GM12891 (cell line): ENCODE measurements at places on chromosomes 12 and 14.

DNA sequence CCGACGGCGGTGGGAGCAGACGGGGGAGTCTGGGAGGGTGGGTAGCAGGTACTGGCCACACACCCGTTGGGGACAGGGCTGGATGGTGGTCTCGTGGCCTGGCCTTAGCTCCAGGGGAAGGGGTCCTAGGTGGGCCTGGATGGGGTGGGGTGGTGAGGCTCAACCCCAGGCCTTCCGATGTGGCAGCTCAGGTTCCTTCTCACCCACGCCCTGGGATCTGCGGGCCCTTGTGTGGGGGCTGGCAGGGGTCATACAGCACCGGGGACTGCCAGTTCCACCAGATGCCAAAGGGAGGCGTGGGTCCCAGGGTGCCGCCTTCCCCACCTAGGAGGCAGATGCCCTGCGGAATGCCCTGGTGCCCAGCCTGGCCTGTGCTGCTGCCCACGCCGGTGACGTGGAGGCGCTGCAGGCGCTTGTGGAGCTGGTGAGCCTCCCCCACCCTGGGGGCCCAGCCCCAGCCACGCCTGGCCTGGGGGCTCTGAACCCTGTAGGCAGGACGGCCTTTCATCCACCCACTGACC lies 21.0 kb downstream of the ASPG start:
- no peak for DNase-seq

DNA sequence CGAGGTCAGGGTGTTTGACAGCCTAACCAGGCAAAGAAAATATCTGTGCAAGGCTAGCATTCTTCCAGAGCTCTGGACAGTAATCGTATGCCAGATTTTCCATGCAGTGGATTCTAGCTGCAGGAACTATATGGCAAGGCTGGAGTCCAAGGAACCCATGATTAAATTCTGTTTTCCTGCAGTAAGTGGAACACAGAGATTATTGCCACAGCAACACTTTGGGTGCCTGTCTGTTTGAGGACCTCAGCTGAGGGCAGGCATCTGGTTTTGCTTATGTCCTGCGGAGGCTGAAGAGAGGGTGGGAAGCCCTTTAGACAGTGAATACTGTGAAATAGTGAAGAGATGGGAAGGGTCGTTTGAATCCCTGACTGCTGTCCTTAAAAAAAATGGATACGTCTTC lies 104.4 kb downstream of the DAD1 start:
- DNase-seq = no peak

GRCh38 chr12:26195641-26196420 lies 458 bp downstream of the SSPN start:
- peak; percentile 14 for DNase-seq

- DNase-seq = no peak
These were observed 4.8 kb downstream of the SLC41A2 start for GRCh38 chr12:104953323-104953722.

DNA sequence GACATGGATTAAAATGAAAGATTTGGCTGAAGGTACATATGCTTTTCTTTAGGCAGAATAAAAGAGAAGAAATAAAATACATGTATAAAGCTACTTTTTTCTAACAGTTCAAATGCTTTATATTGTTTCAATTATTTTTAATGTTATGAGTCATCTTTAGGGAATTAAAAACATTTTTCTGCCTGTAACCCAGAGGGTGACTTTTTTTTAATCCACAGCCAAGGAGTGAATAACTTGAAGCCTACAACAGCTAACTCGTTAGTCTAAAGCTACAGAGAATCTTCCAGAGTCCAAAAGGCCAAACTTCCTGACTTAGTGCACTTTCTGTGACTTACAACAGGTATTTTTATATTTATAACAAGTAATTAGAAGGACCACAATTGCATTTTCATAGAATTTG lies 151.6 kb downstream of the SEC23A start:
- no peak for DNase-seq

DNA sequence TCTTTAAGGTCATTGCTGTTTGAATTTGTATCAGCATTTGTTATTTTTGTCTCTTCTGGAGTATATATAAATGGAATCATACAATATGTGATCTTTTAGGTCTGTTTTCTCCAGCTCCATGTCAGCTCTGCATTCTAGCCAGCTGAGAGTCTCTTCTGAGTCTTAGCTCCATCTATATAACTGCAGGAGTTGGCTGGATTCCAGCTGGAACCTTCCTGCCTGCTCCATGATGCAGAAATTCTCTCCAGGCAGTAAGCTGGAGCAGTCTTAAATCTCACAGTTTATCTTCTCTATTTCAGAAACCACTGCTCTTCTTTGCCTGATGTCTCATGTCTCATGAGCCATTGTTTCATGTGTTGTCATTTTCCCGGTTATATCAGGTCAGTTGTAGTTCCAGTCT lies 827.6 kb downstream of the NRXN3 start:
- DNase-seq = no peak

- no peak for DNase-seq
These were observed 35.8 kb downstream of the DDX51 start for GRCh38 chr12:132108211-132108832.

DNA sequence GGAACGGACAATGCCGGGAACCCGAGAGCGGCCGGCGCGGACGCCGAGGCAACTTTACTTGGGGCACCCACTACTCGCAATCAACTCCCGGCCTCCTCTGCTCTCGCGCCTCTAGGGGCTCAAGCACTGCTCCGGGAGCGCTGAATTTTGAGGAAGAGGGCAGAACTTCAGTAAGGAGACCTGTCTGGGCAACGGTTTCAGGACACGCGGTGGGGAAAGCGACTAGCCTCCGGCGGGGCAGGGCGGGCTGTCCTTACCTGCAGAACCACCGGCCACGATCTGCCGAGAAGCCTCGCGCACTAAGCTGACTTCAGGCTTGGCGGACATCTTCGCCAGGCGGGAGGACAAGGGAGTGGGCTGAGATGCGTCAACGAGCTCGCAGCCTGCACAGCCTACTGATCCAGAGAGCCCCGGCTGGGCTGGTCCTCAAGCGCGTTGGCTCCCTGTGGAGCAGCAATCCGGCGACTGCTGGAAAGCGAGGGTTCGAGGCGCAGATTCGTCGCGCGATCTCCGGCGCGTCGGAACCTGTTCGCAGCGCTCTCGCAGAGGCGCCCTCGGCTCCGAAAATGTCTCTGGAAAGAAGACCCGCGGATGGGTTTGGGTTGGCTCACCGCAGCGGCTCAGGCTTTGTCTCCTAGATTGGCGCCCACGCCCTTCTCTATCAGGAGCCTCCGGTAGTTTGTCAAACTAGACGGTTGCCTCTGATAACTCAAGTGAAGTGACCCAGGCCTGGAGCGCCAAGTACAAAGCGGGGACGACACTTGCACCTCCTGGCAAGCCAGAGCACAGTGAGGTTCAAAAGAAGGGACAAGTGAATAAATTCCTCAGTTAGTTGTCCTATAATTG lies at the start of gene SLC25A21:
TSS of gene SLC25A21 (minus strand) at position 583 of the 846 bp plus-strand sequence.
- no peak for DNase-seq

DNA sequence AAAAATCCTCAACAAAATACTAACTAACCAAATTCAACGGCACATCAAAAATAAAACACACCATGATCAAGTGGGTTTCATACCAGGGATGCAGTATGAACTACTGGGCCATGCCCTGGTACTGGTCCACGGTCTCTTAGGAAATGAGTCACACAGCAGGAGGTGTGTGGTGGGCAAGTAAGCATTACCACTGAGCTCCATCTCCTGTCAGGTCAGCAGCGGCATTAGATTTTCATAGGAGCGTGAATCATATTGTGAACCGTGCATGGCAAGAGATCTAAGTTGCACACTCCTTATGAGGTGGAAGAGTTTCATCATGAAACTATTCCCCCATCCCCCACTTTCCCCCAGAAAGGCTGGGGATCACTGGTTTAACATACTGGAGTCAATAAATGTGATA lies 6.7 kb upstream of the LGR5 start:
- DNase-seq = no peak

DNA sequence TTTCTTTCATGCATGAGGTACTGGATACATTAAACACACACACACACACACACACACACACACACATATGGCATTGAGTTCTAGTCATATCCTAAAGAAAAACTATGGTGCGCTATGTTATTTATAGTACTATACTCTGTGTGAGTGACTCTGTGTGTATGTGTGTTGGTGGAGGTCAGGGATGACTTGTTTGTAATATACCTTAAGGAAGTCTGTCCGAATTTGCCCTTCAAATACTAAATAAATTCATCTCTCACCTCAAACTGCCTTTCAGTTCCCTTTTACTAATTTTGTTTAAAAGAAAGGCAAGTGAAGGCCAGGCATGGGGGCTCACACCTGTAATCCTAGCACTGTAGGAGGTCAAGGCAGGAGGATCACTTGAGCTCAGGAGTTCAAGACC lies 2.1 kb upstream of the AKAP5 start:
- no peak for DNase-seq

DNA sequence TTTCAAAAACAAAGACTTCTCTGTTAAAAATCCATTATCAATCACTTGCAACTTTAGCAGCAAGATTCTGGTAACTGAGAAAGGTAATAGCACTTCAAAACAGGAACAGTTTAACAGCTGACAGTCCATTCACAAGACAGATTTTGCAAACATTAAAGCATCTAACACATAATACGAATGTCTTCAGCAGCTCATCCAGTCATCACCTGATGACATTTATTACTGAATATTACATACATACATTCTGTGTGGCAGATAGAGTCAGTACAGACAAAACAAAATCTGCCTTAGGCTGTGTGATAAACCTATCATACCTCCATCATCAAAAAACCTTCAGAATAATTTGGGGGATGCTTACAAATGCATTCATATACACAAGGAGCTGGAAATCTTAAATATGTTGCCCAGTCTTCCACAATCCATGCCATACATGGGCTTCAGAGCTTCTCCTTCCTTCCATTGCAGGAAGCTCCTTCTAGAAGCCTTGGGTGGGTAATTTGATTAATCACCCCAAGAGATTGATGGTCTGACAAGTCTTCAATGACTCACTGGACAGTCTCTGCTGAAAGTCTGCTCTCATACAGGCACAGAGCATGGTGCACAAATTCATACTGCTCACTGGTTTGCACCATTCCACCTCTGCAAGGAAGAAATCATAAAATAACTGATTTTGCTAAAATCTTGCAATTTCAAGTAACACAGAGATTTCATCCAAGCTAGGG lies 1.6 kb upstream of the PTPRB start:
- DNase-seq = no peak

GRCh38 chr14:73802431-73803188 lies 49.0 kb upstream of the PTGR2 start:
- DNase-seq = no peak

DNA sequence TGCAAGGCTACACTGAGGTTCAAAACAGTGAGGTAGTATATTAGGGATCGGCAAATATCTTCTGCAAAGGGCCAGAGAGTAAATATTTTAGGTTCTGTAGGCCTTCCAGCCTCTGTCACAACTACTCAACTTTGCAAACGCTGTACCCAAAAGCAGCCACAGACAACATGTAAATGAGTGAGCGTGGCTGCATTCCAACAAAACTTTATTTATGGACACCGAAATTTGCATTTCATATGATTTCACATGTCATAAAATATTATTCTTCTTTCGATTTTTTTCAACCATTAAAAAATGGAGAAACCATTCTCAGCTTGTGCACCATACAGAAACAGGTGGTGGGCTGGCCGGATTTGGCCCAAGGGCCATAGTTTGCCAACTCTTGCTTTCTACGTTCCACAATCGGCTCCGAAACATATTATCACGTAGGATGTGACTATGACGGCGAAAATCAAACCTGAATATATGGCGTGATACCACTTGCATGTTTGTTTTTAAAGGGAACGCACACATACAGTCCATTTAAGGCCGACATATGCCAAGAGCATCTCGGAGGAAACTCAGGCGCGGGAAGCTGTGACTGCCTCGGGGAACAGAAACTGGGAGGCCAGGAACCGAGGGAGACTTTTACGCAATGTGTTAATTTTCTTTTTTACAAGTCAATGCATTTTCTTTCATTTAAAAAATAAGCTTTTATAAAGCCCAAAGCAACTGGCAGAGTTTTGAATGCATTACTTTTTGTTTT lies 7.1 kb downstream of the NCOR2 start:
- no peak for DNase-seq
